ENCODE measurements at places on chromosomes 7 and 10.

DNA sequence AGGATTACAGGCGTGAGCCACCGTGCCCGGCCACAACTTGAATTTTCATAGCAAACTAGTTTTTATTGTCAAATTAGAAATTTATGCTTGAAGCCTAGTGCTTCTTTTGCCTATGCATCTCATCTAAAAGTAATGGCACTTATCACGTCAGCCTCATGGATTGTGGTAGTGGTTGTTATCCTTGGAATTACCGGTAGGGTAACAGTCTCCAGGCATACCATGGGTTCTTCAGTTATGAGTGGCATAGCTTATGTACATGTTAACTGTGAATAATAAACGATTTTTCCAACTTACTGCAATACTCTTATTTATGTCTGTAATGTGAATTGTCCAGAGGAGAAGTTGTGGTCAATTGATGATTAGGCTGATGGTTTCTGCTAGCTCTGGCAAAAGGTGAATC is 63.1 kb downstream of the BMPR1A start:
- DNase-seq, result peak; percentile 39

DNA sequence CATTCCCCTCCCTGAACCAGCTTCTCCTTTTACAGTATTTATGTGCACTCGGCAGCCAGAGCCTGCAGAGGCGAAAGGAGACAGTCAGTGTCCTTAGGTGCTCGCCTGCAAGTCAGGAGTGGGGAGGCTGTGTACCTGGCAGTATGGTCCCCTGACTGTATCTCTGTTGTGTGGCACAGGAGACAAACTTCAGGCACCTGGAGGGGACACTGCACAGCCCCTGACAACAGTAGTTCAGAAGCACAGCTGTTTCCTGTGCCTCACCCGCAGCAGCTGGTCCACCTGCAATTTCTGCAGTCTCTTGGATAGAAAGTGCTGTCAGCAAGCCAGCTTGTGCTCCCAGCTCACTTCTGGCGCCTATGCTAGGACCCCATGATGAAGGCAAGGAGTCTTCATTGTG is 73.4 kb upstream of the LAMB4 start:
- no peak for DNase-seq

- DNase-seq, result no peak
These were observed 27.9 kb downstream of the OGDH start for GRCh38 chr7:44634187-44634838.

- DNase-seq, result no peak
These were observed 45.3 kb downstream of the TSPAN15 start for GRCh38 chr10:69496352-69497230.

DNA sequence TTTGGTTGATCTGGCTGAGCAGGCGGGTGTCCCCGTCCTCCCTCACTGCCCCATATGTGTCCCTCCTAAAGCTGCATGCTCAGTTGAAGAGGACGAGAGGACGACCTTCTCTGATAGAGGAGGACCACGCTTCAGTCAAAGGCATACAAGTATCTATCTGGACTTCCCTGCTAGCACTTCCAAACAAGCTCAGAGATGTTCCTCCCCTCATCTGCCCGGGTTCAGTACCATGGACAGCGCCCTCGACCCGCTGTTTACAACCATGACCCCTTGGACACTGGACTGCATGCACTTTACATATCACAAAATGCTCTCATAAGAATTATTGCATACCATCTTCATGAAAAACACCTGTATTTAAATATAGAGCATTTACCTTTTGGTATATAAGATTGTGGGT is 26.9 kb upstream of the TRIM56 start:
- peak; percentile 27 for DNase-seq

DNA sequence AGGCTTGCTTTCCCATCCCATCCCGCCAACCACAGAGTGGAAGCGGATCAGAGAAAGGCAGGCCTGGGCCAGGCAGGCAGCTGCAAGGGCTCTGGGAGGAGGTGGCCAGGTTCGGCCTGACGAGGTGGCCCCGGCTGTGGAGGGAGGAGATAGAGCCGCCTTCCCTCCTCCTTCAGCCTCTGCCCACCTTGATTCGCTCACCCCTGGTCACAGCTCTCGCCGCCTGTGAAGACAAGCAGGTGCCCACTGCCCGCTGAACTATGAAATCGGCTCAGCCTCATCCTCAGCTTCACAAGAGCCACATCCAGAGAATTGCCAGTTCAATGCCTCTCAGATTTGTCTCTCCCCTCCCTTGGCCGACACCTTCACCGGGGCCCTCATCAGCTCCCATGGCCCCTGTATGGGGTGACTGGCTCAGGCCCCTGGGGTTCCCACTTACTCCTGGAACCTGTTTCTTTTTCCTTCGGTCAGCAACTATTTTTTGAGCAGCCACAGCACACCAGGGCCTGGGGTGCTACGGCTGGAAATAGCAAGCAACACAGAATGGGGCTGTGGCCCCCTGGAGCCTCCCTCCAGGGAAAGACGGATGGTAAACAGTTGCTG is 80.0 kb upstream of the CHST15 start:
- DNase-seq, result no peak

- peak; percentile 45 for DNase-seq
These were observed at the start of gene HK1 for GRCh38 chr10:69278446-69278963. Gene HK1, plus strand, starts transcription at chr10:69278496.

DNA sequence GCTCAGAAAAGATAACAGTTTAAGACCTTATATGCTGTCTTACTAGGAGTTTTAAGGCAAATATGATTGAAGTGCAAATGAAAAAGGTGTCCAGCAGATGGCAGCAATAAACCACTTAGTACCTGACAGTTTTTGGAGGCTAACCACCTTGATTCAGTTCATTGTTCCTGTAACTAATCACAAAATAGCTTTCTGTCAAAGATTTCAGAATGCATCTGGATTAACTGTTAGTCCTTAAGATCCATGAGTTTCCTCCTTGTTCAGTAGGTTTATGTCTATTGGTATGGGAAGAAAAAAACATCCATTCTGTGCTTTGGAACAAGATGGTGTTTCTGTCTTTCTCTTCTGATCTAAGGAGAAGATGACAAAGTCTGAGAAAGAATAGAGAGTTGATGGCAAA is 46.6 kb downstream of the CCSER2 start:
- peak; percentile 51 for DNase-seq

GRCh38 chr10:86538547-86538946 is 17.0 kb upstream of the WAPL start:
- DNase-seq, result no peak

DNA sequence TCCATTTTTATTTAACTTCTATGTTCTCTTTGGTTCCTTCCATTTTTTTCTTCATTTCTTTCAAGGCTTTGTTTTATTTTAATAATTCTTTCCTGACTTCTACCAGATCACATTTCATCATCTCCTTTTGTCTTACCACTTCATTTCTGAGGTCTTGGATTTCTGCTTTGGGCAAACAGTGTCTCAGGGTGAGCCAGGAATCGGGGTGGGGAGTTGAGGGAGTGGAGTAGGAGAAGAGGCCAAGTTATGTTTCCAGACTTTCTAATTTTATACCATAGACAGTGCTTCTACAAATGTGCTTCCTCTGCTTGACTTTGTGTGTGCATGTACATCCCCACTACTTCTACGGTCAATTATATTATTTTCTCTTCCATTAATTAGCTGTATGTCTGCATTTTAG is 112.1 kb downstream of the PRKG1 start:
- DNase-seq, result no peak

DNA sequence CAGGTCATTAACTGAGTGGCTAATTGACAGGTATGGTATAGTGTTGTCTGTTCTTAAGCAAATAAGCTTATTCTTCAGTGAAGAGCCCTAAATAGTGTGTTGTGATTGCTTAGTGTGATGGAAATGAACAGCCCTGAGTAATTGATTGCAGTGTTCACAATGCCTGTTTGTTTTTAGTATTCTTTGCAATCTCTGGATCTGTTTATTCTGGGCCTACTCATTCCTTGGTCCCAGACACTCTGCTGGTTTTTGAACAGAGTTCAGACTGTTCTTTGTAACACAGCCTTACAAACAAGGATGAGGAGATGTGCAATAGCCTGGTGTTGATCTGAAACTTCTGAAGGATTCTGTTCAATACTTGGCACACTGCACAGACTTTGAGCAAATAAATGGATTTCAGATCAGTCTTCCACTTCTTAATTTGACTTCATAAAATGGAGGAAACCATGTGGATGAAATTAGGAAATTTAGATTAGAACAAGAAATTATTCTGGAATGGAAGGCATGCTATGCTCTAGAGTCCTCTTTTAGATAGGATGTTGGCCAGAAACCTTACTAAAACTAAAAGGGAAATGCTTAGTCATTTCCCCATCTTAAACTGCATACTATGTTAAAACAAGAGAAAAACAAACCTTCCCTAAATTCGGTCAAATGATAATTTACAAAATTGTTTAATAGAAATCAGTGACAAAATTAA is 444.2 kb upstream of the SEMA3D start:
- no peak for DNase-seq

- no peak for DNase-seq
These were observed 23.7 kb downstream of the SRRM3 start for GRCh38 chr7:76225379-76225778.

GRCh38 chr7:78279457-78279856 is 480.9 kb downstream of the PHTF2 start:
- no peak for DNase-seq

- no peak for DNase-seq
These were observed 972.5 kb downstream of the CNTNAP2 start for GRCh38 chr7:147089051-147089461.

DNA sequence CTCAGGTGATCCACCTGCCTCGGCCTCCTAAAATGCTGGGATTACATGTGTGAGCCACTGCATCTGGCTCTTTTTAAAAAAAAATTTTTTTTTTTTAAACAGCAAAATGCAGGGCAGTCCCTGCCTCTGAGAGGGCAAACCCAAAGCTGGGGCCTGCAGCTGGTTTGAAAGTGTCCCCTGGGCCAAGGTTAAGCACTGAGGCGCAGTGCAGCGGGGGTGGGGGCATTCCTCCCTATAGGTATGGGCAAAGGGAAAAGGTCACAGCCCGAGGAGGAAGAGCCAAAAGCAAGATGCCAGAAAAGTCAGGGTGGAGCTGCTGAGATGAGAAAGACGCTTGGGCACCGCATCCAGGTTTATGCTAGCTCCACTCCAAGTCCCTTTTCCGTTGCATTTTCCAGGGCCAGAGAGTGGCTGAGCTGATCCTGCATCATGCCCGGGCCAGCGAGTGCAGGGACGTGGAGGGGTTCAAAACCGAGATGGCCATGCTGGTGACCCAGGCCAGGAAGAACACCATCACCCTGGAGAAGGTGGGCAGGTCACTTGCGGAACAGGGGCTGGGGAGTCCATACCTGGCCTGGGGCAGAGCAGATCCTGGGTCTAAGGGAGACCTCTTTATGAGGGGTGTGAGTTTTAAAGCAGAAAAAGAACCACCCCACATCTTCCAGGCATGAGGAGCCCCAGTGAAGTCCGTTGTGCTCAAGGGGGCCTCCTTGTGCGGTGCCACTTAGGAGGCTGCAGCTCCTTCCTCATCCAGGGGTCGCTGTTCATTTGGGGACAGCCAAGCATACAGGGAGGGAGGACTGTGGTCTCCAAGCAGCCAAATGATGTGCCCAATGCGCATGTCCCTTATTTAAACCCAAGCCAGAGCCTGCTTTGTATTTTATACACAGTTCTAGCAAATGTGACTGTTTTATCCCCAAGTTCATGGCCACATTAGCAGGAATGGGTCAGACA is 7.0 kb upstream of the NDUFB2 start:
- no peak for DNase-seq

GRCh38 chr10:57921140-57921539 is 346.6 kb downstream of the IPMK start:
- no peak for DNase-seq

GRCh38 chr7:80132594-80132993 is 2.0 kb upstream of the GNAI1 start:
- DNase-seq, result no peak

- no peak for DNase-seq
These were observed 153.0 kb downstream of the DOCK4 start for GRCh38 chr7:112052993-112053736.

- DNase-seq, result no peak
These were observed 430.2 kb downstream of the PTPRN2 start for GRCh38 chr7:158157460-158157859.

GRCh38 chr7:94354953-94355352 is 39.7 kb upstream of the COL1A2 start:
- no peak for DNase-seq

DNA sequence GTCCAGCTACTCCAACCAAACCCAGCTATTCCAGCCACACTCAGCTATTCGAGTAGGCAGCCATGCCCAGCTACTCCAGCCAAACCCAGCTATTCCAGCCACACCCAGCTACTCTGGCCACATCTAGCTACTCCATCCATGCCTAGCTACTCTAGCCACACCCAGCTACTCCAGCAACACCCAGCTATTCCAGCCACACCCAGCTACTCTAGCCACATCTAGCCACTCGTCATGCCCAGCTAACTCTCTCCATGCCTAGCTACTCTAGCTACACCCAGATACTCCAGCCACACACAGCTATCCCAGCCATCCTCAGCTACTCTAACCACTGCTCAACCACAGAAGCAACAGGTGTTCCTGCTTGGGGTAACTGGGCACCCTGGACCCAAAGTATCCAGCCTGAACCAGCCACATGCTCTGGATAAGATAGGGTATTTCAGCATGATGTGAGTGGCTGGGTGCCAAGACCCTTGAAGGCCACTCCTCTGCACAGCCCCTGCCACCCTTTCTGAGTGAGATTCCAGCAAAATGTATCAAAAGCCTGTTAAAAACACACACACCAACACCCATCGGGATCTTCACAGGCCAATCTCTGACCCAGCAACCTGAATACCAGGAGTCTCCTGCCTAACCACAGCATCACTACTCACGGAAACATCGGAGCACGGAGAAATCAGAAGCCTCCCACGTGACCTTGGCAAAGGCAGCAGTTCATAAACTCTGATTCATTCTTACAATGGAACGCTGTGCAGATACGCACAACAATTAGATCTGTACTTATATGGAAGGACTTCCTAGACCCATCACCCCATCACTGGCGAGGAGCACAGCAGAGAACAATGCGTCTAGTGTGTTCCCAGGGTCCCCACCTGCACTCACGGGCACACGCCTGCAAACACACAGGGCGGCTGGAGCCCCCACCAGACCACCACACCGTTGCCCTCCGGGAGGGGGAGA is 51.8 kb upstream of the DNAAF5 start:
- no peak for DNase-seq

GRCh38 chr10:103652599-103653281 is 159.2 kb downstream of the NEURL1 start:
- DNase-seq, result no peak

- DNase-seq, result no peak
These were observed 693.3 kb downstream of the GRID1 start for GRCh38 chr10:85673270-85673669.

GRCh38 chr7:2553108-2553507 is 2.2 kb downstream of the BRAT1 start:
- no peak for DNase-seq

GRCh38 chr7:129793506-129794310 is 159.1 kb downstream of the UBE2H start:
- no peak for DNase-seq

GRCh38 chr7:3067193-3067592 is 23.5 kb upstream of the CARD11 start:
- no peak for DNase-seq

- DNase-seq, result no peak
These were observed 343.9 kb downstream of the PLXNA4 start for GRCh38 chr7:132232406-132232805.

GRCh38 chr10:15719899-15720634 is at the start of gene ITGA8:
Gene ITGA8, minus strand, starts transcription at chr10:15719922. Its CDS starts 151 bp downstream, at chr10:15719771.
- DNase-seq, result peak; percentile 24

- DNase-seq, result no peak
These were observed 39.6 kb downstream of the NEUROG3 start for GRCh38 chr10:69533658-69534057.

Measured in brain microvascular endothelial cell (primary cell).